ENCODE measurements at places on chromosomes 2 and 18. TPM values are rescaled to one million over a fixed set of nuclear protein-coding genes. Genes with fewer than 3 reads are reported as not detected.
A peak's percentile ranks its signal among the peaks of the same experiment; 100 is the strongest.

- DNase-seq = no peak
These were observed 13.4 kb downstream of the ATP6V1B1 start for GRCh38 chr2:70949086-70949485.

- no peak for DNase-seq
These were observed 250.5 kb upstream of the SKOR2 start for GRCh38 chr18:47501946-47502345.

DNA sequence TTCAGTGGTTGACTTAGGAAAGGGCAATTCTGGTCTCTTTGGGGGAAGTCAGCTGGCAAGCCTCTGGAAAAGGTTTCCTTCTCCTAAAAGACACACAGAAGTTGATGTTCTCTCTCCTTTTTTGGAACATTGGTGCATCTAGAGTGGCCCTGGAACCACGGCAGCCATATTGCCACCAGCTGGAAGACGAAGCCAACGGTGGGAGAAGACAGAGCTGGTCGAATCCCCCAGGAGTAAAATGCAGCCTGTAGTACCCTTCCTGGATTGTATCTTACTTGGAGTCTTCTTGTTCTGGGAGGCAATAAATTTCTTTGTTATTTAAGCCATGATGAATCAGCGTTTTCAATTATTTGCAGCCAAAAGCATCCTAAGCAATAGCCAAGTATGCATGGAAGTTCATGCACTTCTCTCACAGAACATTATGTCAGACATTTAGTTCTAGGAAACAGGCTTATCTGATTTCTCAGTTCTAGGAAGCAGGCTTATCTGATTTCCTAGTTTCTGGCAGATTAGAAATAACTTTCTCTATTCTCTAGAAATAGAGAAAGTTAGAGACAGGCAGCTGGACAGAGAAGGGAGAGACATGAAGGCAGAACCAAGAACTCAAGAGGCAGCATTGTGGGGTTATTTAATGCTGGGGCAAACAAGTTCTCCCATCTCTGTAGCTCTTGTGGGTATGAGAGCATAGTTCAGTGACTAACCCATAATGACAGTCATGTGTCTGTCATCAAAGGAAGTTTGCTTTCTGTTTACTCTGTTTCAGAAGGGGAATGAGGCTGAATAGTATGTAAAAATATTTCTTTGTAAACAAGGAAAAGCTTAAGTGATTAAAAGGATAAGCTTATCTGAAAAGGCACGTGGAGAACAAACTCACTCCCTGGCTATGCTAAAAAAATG lies 40.5 kb upstream of the NABP1 start:
- no peak for DNase-seq

- DNase-seq = no peak
These were observed 47.1 kb downstream of the SPTBN1 start for GRCh38 chr2:54503192-54503591.

DNA sequence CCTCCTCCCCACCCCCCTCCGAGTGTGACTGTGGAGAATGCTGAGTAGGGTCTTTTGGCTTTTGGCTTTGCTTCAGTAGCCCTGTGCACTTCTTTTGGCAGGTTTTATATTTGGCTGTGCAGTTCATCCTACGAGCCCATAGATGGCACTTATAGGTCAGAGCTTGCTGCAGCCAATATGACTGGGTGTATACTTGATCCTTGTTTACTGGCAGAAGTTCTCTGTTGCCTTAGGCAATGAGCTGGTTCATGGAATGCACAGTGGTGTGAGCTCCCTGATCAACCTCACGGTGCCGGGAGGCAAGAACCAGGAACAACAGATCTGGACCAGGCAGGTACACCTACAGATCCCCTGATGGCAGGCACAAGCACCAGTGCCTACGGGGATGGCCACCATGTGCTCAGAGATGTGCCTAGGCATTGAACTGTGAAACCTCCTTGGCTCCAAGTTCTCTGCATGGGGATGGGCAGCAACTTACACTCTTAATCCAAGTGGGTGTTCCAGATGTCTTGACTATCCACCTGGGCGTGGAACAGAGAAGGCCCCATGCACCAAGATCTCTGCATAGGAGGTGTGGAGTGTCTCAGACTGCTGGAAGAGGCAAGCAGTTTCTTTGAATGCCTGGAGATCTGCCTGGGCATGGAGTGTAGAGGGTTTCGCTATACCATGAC lies 190.4 kb downstream of the KIAA1328 start:
- DNase-seq = no peak

DNA sequence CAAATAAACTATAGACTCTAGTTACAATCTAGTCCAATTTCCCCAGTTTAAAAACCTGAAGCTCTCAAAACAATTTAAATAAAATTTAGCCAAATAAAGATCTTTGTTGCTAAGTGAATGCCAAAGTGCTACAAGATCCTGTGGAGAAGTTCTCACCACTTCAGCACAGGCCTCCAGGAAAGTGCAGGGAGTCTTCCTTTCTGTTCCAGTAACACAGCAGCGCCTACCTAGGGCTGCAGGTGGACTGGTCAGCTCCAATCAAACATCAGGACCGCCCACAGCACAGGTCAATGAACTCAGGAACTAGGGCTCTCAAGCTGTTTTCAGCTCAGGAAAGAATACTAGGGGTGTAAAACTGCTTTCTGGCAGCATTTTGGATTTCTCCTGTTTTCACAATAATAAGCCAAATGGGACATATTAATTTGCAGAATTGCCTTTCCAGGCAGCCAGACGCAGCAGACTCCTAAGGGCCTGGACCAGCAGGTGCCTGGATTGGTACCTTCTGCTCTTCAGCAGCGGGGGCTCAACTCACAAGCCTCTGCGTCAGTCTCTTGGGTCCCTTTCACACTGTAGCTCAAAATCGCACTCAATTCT lies 1.5 kb downstream of the FAM110C start:
- peak; percentile 73 for DNase-seq

DNA sequence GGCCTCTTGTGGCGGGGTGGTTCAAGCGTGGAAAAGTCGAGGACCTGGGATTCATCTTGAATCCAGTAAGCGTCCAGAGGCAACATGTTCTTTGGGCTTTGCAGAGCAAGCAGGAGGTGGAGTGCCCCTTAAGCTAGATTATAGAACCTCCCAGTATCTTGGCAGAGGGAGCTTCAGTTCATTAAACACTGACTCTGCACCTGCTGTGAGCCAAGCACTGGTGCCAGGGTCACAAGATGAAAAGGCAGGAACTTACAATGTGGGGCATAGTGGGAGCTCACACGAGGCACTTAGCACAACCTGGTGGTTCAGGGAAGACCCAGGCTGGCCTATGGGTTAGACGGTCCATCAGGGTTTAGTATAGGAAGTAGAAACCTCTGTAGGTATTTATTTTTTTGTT lies 7.4 kb upstream of the FZD5 start:
- no peak for DNase-seq

- DNase-seq = no peak
These were observed 1.7 kb downstream of the TUBB6 start for GRCh38 chr18:12309683-12310198.

- no peak for DNase-seq
These were observed 137.4 kb upstream of the FBXO11 start for GRCh38 chr2:48043746-48044145.

GRCh38 chr2:173021939-173022371 lies 53.7 kb upstream of the MAP3K20 start:
- DNase-seq = no peak

GRCh38 chr18:27619906-27620305 lies 434.8 kb upstream of the CHST9 start:
- DNase-seq = no peak

GRCh38 chr2:137708311-137708710 lies 256.0 kb upstream of the HNMT start:
- no peak for DNase-seq

DNA sequence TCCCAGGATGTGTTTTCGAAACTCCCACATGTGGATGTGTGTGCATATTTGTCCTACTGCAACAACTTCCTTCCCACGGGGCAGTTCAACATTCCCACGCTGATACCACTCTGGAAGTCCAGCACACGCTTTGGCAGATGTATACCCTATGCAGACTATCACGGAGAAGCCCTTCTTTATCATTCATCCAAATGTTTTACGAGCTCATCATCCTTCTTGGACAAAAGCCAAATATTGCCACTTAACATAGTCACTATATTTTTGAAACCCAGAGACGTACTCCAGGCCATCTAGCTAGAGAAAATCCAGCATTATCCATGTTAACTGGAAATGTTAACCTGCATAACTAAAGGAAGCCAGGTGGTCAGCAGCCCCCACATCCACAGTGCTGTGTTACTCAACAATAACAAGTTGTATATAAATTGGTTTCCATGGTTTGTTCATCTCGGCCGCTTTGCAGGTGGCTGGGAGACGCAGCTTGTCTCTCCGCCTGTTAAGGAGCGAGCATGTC lies 131.5 kb downstream of the ZNF532 start:
- DNase-seq = no peak

The RNF152 gene
- total RNA-seq = 48.5 TPM

The DOK6 gene
- not detected for total RNA-seq

The TWIST2 gene
- 0.56 TPM for total RNA-seq

The RFTN2 gene
- 1.0 TPM for total RNA-seq

The ZNF521 gene
- 0.50 TPM for total RNA-seq

The SERPINB8 gene
- total RNA-seq = 14.9 TPM

The SCYGR6 gene
- total RNA-seq = not detected

The GKN1 gene
- not detected for total RNA-seq

The TCF23 gene
- total RNA-seq = not detected

Measured in right lobe of liver (tissue), 6 donors.